ENCODE measurements at places on chromosomes 4 and X.

DNA sequence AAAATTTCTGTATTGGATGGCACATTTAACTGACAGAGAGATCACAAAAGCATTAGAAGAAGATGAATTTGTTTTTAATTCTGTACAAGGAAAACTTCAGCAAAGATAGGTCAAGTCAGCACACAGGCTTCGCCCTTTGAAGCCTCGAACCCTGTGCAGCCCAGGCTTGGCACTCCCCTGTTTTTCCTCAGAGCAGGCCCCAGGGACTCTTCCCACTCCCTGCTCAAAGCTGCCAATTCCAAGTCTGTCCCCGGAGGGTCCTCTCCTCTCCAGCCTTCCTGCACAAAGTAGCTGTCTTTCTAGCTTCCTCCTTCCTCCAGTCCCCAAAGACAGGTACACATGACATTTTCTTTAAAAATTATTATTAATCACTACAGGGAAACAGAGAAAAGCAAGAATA is 466.3 kb downstream of the PPARGC1A start:
- no peak for DNase-seq

DNA sequence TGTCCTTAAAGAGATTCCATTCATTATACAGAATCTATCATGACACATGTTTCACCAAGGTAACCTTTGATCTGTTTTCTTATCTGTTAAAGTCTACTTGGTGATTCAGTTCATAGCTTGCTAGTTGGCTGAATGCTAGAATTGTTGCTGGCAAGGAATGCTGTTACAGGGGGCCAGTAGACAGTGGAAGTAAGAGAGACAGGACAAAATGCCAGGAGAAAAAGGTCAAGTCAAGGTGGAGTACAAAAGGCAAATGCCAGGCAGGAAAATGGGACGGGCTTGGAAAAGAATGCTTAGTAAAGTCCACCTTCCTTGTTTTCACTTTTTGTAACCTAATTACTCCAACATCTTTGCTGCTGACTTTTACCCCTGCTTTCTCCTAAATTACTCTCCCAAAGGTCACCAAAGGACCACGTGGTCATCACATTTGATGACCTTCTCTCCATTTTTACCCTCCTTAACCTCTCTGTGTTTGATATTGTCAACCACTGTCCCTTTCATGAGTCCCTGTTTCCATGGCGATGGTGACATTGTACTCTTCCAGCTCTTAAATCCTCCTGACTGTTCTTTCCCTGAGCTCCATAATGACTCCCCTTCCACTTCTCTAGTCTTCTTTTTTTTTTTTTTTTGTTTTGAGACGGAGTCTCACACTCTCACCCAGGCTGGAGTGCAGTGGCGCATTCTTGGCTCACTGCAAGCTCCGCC is 24.5 kb upstream of the TAPT1 start:
- no peak for DNase-seq

DNA sequence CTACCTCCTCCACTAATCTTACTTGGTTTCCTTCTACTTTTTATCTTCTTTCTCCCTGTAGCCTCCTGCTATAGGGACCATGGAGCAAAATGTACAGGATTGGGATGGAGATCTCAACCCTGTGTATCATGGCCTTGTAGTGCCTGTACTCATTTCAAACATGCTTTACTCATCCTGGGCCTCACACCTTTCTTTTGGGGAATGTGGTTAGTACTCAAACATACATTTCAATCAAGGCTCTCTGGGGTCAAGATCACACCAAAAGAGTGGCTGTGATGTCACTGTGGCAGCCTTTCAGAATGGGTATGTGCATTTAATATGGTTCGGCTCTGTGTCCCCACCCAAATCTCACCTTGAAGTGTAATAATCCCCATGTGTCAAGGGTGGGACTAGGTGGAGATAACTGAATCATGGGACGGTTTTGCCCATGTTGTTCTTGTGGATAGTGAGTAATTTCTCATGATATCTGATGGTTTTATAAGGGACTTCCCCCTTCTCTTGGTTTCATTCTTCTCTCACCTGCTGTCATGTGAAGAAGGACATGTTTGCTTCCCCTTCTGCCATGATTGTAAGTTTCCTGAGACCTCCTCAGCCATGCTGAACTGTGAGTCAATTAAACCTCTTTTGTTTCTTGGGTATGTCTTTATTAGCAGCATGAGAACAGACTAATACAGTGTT is 205.1 kb downstream of the RASL11B start:
- no peak for DNase-seq

DNA sequence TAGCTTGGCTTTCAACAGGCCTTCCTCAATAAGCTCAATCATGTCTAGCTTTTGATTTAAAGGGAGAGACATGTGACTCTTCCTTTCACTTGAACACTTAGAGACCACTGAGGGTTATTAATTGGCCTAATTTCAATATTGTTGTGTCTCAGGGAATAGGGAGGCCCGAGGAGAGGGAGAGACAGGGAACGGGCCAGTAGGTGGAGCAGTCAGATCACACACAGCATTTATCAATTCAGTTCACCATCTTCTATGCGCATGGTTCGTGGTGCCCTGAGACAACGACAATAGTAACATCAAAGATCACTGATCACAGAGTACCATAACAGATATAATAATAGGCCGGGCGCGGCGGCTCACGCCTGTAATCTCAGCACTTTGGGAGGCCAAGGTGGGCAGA is 17.8 kb downstream of the ZNF81 start:
- DNase-seq: no peak

- DNase-seq: no peak
Observed at GRCh38 chr4:135144498-135144897, 942.9 kb upstream of the PABPC4L start.

GRCh38 chr4:171378323-171378722 is 434.9 kb upstream of the GALNTL6 start:
- no peak for DNase-seq

DNA sequence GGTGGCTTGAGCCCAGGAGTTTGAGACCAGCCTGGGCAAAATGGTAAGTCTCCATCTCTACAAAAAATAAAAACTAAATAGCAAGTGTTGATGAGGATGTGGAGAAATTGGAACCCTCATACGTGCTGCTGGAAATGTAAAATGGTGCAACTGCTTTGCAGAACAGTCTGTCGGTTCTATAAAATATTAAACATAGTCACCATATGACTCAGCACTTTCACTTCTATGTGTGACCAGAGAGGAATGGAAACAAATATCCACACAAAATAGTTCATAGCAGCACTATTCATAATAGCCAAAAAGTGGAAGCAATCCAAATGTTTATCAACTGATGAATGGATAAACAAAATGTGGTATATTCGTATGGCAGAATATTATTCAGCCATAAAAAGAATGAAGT is 60.8 kb upstream of the FMR1 start:
- no peak for DNase-seq

GRCh38 chr4:7425124-7425523 is 9.6 kb downstream of the PSAPL1 start:
- no peak for DNase-seq

GRCh38 chr4:156894234-156894633 is 77.4 kb downstream of the PDGFC start:
- DNase-seq: no peak

- DNase-seq: no peak
Observed at GRCh38 chr4:93348896-93349295, 479.7 kb upstream of the ATOH1 start.

GRCh38 chr4:127188847-127189246 is 443.9 kb upstream of the INTU start:
- DNase-seq: no peak

GRCh38 chr4:40949358-40950100 is 199.8 kb downstream of the NSUN7 start:
- DNase-seq: no peak

GRCh38 chrX:1108501-1109445 is 103.7 kb downstream of the CRLF2 start:
- no peak for DNase-seq

DNA sequence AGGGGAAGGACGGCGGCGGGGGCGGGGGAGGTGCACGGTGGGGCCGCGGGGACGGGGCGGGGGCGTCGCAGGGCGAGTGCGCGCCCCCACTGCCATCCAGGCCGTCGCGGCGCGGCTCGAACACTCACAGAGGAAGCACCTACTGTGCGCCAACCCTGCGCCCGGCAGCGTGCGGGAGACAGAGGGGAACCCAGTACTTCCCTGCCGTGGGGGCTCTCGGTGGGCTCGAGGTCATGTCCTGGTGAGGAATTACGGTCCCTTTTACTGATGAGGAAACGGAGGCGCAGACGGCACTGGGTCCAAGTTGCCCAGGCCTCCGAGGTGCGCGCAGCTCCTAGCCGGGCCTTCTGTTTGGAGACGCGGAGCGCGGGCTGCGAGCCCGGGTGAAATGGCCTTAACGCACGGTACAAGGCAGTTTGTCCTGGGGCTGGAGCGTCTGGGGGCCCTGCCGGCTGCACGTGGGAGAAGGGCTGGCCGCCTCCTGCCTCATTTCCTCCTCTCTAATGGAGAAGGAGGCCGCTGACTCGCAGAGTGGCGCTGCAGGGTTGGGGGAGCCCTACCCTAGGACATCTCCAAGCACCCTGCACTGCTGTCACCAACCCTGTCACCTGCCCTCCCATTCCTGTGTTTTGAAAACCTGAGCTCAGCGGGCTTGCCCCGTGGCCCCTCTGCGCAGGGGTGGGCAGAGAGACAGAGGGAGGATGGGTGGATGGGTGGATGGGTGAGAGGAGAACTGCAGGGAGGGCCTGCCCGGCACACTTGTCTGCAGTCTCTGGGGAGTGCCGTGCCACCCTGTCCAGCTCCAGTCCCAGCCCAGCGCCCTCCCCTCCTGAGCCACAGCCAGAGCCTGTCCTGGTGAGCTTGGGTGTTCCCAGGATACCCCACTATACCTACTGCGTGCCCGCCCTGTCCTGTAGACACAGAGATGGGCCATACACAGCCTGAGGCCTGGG is 106.0 kb downstream of the ADRA2C start:
- no peak for DNase-seq

DNA sequence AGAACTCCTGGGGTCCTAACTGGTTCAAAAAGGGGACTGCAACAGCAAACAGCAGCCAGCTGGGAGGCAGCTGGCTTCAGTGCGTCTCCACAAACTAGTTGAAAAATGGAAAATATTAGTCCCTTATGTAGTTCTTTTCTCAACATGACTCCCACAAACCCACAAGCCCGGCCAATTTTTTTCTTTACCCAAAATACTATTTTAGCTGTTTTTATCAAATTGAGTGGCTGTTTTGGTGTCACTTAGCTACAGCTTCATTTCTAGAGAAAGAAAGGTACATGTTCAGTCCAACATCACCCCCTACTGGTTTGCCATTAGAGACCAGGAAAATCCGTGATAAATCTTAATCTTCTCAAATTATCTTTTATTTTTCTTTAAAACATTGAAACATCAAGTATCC is 97.2 kb downstream of the GUCY2F start:
- no peak for DNase-seq

- DNase-seq: no peak
Observed at GRCh38 chrX:120638619-120639018, 8.8 kb upstream of the C1GALT1C1 start.

DNA sequence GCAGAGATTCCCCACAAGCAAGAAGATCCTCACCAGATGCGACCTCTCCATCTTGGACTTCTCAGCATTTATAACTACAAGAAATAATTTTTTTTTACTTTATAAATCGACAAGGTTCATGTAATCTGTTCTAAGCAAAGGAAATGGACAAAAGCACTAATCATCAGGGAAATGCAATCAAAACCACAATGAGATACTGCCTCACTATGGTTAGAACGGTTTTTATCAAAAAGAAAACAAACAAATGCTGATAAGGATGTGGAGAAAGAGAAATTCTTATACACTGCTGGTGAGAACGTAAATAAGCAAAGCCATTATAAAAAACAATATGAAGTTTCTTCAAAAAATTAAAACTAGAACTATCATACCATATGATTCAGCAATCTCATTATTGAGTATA is 1382.6 kb downstream of the ARAP2 start:
- DNase-seq: no peak

GRCh38 chr4:170979736-170980135 is 833.5 kb upstream of the GALNTL6 start:
- no peak for DNase-seq

GRCh38 chr4:184817494-184818215 is 8.1 kb downstream of the ACSL1 start:
- DNase-seq: no peak

DNA sequence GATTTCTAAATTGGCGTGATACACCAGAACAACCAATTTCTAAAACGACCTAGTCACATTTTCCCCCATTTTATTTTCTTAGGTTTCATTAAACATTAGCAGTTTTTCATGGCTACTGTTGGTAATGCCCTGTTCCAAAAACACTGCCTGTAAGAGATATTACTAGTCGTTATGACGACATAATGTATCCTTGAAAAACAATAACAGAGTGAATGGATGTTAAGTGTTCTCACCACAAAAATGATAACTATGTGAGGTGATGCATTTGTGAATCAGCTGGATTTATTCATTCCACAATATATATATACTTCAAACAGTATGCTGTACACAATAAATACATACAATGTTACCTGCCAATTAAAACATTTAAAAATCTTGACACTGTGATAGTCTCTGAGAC is 1147.6 kb upstream of the PCDH10 start:
- no peak for DNase-seq
